ENCODE measurements at places on chromosomes 11 and 22. TPM values are rescaled to one million over a fixed set of nuclear protein-coding genes. Genes with fewer than 3 reads are reported as not detected.

The DDTL gene
- total RNA-seq: 3.1 TPM

The STT3A gene
- 84.2 TPM for total RNA-seq

The VPREB1 gene
- total RNA-seq: not detected

The C22orf31 gene
- total RNA-seq: not detected

The TOLLIP gene
- 17.8 TPM for total RNA-seq

The RFPL3 gene
- not detected for total RNA-seq

The OPCML gene
- 65.5 TPM for total RNA-seq

The SWAP70 gene
- 13.7 TPM for total RNA-seq
